ENCODE measurements at places on chromosomes 7 and 10. TPM values are rescaled to one million over a fixed set of nuclear protein-coding genes. Genes with fewer than 3 reads are reported as not detected.

CNNM1 gene
- polyA plus RNA-seq = not detected

SPDYE6 gene
- polyA plus RNA-seq = 0.20 TPM

FAM241B gene
- 0.34 TPM for polyA plus RNA-seq

PNLIPRP1 gene
- polyA plus RNA-seq = not detected

CDHR1 gene
- polyA plus RNA-seq = not detected

ZNF467 gene
- 0.64 TPM for polyA plus RNA-seq

TMEM196 gene
- not detected for polyA plus RNA-seq

CHRM2 gene
- not detected for polyA plus RNA-seq

SGCE gene
- 29.2 TPM for polyA plus RNA-seq

MTPN gene
- polyA plus RNA-seq = 341 TPM

SLC13A1 gene
- polyA plus RNA-seq = not detected

Measured in naive B cell (primary cell).